ENCODE measurements at places on chromosomes 13 and 19. TPM values are rescaled to one million over a fixed set of nuclear protein-coding genes. Genes with fewer than 3 reads are reported as not detected.

The KASH5 gene
- total RNA-seq = not detected

The CGB8 gene
- not detected for total RNA-seq

The NANOS3 gene
- 0.35 TPM for total RNA-seq

- no peaks in the 10 kb centered on the region for H3K36me3 ChIP-seq
- H3K4me1 ChIP-seq = no peaks in the 10 kb centered on the region
- H3K27ac ChIP-seq = peak overlapping the region; percentile 6
- H3K27me3 ChIP-seq = no peaks in the 10 kb centered on the region
- H3K4me3 ChIP-seq = no peak overlapping the region
Measured at GRCh38 chr13:111216166-111216960, 101.3 kb downstream of the ARHGEF7 start.

DNA sequence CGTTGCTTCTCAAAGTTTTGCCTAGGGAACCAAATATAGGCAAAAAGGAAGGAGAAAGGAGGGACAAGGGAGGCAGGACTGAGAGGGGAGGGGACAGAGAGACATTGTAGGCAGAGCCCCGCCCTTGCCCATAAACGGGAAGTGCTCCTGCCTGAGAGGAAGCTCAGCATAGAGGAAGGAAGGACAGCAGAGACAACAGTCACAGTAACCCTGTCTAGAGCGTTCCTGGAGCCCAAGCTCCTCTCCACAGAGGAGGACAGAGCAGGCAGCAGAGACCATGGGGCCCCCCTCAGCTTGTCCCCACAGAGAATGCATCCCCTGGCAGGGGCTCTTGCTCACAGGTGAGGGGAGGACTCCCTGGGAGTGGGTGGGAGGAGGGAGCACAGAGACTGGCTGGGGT, at the start of gene CEACAM21:
TSS of gene CEACAM21 (plus strand) at position 169 of the 400 bp plus-strand sequence. CDS start at position 278, 109 bp downstream.
- H3K36me3 ChIP-seq = no peaks in the 10 kb centered on the region
- H3K4me1 ChIP-seq = no peaks in the 10 kb centered on the region
- H3K4me3 ChIP-seq = no peak within 1 kb of the TSS

DNA sequence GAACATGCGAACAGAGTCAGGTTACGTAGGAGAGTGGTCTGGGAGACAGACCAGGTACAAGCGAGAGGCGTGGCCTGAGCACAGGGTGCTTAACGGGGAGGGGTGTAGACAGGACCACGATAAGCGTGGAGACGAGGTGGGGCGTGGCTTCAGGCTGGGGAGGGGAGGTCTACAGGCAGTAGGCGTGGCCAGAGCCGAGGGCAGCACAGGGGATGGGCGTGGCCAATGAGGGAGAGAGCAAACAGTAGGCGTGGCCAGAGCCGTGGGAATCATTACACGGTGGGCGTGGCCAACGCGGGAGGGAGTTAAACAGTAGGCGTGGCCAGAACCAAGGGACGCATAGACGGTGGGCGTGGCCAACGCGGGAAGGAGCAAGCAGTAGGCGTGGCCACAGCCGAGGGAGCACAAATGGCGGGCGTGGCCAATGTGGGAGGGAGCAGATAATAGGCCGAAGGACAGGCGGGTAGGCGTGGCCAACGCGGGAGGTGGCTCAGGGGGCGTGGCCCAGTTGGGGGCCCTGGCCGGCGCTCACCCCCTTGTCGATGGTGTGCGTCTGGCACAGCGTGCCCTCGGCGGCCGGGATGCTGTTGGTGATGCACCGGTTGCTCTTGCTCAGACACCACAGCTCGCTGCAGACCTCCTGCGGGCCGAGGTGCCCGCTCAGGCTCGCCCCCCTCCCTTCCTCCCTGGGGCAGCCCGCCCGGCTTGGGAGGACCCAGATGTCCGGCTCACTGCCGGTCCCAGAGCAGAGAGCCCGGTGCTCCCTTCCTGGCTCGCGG, 15.2 kb upstream of the MYO1F start:
- no peak overlapping the region for H3K27ac ChIP-seq
- H3K4me1 ChIP-seq = peaks cover 4% of the 10 kb centered on the region
- H3K27me3 ChIP-seq = no peaks in the 10 kb centered on the region
- no peaks in the 10 kb centered on the region for H3K36me3 ChIP-seq

- H3K36me3 ChIP-seq = no peaks in the 10 kb centered on the region
- peak overlapping the region; percentile 97 for H3K27ac ChIP-seq
Measured at GRCh38 chr19:1262623-1263123, 6.5 kb upstream of the CIRBP start.

DNA sequence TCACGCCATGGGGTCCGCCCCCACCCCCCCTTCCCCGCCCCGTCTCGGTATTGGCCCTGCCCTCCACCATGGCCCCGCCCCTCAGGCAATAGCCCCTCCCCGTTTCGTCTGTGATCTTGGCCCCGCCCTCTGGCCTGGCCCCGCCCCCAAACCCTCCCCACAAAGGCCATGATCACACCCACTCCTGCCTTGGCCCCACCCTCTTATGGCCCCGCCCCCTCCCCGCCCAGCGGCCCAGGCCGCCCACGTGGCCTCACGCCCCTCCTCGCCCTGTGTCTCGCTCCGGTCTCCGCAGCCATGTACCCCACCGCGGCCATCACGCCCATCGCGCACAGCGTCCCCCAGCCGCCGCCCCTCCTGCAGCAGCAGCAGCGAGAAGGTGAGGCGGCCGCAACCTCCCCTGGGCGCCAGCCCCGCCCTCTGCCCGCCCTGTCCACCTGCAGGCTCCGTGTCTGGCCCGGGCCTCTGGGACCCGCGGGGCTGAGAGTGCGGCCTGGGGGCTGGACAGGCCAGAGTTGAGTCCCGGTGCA, 61.3 kb downstream of the CELF5 start:
- H3K27ac ChIP-seq = no peak overlapping the region
- H3K36me3 ChIP-seq = no peaks in the 10 kb centered on the region
- H3K4me3 ChIP-seq = no peak overlapping the region
- DNase-seq = peak; percentile 86
- H3K4me1 ChIP-seq = no peaks in the 10 kb centered on the region
- no peaks in the 10 kb centered on the region for H3K27me3 ChIP-seq

DNA sequence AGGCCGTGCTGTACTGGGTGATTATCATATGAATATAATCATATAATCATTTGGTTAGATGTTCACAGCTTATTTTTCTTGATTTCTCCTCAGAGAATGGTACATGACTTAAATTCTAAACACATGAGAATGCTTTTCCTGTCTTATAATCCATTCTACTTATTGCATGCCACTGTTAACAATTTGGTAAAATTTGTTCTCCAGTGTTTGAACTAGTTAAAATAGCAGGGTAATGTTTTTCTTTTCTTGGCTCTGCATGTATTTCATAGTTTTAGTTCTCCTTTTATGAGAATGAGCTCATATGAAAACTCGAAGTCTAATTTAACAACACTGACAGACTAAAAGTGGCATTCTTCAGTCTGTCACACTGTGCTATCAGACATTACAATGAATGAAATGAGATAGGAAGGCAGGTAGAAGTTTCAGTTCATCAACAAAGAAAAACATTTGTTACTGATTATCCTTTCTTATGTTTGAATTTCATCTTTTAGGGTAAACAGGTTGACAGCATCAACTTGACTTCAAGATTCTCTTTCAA, 10.2 kb downstream of the SPRYD7 start:
- H3K27ac ChIP-seq = no peak overlapping the region
- no peak overlapping the region for H3K4me3 ChIP-seq
- no peaks in the 10 kb centered on the region for H3K27me3 ChIP-seq
- no peaks in the 10 kb centered on the region for H3K4me1 ChIP-seq
- no peak for DNase-seq

All from kidney (tissue), 22 donors.